Cardiac ventricle fibroblast (primary cell): ENCODE measurements at places on chromosomes 4 and X. TPM values are rescaled to one million over a fixed set of nuclear protein-coding genes. Genes with fewer than 3 reads are reported as not detected.

Gene HTR2C
- total RNA-seq: not detected in 2 replicates

Gene SPARCL1
- total RNA-seq: 208 and 218 TPM in 2 replicates

Gene PHOX2B
- total RNA-seq: not detected in 2 replicates

Gene PAGE4
- not detected in 2 replicates for total RNA-seq

Gene TEX13A
- not detected in 2 replicates for total RNA-seq

Gene CLTRN
- 0.10 and 0.12 TPM in 2 replicates for total RNA-seq

Gene UCP1
- total RNA-seq: not detected in 2 replicates

Gene GIMD1
- not detected in 2 replicates for total RNA-seq

Gene TMPRSS11B
- total RNA-seq: not detected in 2 replicates

Gene NSUN7
- not detected in 2 replicates for total RNA-seq

Gene HPGD
- total RNA-seq: not detected in 2 replicates

Gene DMRTC1
- not detected in 2 replicates for total RNA-seq

Gene XAGE2
- total RNA-seq: not detected in 2 replicates

Gene SAT1
- total RNA-seq: 496 and 522 TPM in 2 replicates
